ENCODE measurements at places on chromosomes 7 and 10.

- DNase-seq: no peak
Observed at GRCh38 chr7:956031-956430, 1.6 kb upstream of the ADAP1 start.

DNA sequence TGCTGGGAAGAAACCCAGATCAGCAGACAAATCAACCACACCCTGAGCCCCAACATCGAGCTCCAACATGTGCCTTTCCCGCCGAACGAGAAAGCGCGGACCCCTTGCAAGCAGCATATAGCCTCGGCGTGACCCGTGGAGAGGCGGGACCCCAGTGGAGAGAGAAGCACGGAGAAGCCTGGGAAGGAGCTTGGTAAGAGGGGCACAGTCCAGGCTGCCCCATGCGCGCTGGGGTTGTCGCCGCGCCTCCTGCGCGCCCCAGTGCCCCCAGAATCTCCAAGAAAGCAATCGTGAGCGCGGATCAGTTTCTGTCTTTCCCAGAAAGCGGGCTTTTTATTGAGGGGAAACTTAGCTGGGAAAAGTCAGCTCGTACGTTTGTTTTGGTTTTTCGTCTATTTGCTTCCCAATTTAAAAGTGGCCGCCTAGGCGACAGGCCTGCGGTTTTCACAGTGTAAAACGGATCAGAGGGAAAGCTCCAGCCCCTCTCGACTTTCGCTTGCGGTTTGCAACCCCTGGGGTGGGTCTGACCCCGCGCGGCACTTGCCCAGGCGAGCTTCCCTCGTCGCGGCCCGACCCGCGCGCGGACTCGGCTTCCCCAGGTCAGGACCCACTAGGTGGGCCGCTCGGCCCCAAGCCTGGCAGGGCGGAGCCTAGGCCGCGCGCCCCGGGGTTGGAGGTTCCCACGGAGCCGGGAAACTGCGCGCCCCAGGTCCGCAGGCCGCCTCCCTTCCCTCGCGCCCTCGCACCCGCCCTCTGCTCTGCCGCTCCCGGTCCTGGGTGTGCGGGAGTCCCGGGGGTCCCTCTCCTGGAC, 31.1 kb downstream of the SKIDA1 start:
- no peak for DNase-seq

DNA sequence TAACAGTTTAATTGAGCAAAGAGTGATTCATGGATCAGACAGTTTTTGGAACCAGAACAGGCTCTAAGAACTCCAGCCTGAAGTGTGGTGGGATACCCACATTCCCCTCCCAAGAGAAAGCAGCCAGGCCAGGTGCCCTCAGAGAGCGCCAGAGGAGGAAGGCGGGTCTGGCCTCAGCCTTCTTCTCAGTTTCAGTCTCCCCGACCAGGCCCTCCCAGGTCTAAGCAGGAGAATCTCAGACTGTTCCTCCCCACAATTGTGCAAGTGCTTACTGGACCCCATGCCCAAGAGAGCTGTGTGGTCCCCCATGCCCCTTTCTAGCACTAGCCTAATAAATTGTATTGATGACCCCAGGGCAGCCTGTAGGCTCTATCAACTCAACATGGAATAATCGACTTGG, 25.6 kb downstream of the PPIF start:
- no peak for DNase-seq

- DNase-seq: no peak
Observed at GRCh38 chr7:45609180-45609579, 35.0 kb downstream of the ADCY1 start.

GRCh38 chr10:65320236-65321026, 1605.4 kb upstream of the LRRTM3 start:
- DNase-seq: no peak

GRCh38 chr7:142001163-142001874, 5.6 kb downstream of the MGAM start:
- DNase-seq: no peak

DNA sequence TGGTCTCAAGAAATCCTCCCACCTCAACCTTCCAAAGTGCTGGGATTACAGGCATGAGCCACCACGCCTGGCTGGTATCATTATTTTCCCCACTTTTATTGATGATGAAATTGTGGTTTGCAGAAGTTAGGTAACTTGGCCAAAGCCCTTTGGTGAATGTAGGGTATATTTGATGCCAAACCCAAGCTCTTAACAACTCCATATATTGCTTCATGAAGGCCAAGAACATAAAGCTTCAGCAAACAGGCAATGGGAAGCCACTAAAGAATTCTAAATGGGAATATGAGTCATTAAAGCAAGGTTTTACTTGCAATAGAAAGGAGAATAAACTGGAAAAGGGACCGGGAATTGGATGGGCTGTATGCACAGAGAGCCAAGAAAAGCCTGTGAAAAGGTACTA, 142.7 kb downstream of the KMT2E start:
- no peak for DNase-seq

- DNase-seq: no peak
Observed at GRCh38 chr7:75711656-75712514, 26.9 kb downstream of the HIP1 start.

DNA sequence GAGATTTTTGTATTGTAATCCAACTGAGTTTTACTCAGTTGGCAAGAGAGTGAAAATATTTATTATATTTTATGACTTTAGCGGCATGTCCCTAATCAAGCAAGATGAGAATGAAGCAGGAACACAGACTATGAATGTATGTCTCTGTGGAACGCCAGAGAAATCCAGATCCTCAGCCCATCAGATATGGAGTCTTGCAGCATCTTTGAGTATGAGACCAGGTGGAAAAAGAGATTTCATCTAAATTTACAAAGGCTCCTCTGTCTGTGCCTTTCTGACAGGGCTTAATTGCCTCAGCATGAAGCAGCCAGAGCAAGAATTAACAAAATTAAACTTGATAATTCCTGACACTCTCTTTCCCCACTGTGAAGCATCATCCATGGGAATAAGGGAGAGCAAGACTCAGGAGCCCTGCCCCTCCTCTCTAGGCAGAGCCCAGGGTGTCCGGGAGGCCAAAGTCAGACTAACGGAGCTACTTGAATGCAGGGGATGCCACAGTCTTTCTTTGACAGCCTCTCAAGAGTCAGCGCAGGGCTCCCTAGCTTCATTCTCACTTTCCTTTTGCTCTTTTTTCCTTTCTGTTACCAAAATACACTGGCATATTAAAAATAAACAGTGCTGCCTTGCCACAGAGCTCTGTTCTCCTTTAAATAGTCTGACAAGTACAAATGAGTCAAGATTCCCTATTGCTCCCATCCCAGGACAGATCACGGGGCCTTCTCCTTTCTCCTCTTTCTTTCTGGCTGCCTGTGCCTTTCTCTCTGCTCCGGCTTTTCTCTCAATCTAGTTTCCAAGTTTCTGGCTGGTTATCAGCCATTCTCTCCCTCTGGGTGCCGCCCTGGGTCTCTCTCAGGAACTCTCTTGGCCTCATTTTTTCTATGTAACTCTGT, 132.2 kb upstream of the INHBA start:
- DNase-seq: no peak

DNA sequence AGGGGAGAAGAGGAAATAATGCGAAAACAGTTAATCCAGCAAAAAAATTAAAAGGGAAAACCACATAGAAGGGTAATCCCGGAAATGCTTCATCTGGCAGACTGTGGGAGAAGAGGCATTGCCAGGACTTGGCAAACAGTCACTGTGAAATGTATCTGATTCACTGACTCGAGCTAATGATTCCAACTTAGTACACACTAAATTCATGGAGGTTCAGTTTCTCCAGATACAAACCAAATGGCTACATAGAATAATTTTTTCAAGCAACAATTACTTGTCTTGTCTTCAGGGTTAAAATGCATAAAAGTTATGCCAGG, 36.4 kb downstream of the GDI2 start:
- no peak for DNase-seq

- DNase-seq: no peak
Observed at GRCh38 chr7:108415821-108416536, 40.3 kb downstream of the NRCAM start.

- no peak for DNase-seq
Observed at GRCh38 chr7:1559626-1560590, 3.9 kb upstream of the TMEM184A start.

DNA sequence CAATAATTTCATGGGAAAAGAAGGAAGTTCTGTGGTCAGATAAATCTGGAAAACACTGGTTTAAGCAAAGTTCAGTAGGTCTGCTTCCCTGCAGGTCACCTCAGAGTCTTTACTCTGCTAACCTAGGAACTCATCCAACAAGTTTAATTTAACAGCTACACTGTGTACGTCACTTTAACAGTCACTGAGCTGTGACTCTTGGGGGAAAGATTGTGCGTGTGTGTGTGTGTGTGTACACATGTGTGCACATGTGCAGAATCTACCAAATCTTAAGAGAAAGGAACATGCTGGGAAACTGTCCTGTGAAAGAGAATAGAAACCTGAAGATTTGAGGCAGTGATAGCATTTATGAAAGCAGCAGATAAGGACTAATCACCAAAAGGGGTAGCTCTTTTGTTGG, 62.6 kb downstream of the IKZF1 start:
- no peak for DNase-seq

DNA sequence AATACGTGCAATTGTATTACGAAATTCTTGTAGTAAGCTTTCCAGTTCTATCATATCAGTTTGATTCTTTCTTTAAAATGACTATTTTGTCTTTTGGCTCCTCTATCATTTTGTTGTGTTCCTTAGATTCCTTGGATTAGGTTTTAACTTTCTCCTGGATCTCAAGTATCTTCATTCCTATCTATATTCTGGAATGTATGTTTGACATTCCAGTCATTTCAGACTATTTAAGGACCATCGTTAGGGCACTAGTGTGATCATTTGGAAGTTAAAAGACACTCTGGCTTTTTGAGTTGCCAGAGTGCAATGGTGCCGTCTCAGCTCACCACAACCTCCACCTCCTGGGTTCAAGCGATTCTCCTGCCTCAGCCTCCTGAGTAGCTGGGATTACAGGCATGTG, 45.7 kb upstream of the SFTPD start:
- DNase-seq: no peak

GRCh38 chr7:132417103-132417906, 159.0 kb downstream of the PLXNA4 start:
- DNase-seq: no peak

DNA sequence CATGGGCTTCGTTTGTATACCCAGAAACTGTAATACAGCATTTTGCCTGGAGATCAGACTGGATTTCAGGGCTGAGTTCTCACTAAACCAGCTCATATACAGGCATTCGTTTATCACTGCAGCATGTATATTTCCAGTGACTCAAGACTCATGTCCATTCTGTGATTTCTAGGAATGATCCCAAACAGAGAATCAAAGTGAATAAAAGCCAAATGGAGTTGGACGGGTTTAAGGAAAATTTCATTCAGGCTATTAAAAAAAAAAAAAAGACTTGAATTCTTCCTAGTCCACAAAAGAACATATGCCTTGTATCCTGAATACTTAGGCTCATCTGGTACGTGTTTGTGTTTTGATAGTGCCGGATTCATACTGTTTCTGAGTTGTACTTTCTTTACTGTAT, 46.8 kb downstream of the TET1 start:
- no peak for DNase-seq

- no peak for DNase-seq
Observed at GRCh38 chr10:74548676-74549075, 277.7 kb upstream of the KAT6B start.

DNA sequence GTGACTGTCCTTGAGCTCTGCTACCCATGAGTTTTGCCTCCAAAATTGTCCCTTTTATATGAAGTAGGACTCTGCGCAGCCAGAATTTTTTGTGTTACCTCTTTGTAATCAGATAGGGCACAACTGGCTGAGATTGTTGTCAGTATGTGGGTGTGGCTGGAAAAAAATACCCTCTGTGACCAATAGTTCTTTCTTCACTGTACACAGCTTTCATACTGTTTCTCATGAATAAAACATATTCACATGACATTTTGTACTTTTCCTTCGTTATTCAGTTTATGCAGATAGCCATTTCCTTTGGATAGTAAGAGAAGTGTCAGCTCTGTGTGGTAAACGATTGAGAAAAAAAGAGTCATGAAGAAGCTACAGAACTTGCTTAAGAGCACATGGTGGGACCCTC, 49.6 kb upstream of the WNT8B start:
- DNase-seq: no peak

- DNase-seq: no peak
Observed at GRCh38 chr7:17071866-17072265, 190.1 kb upstream of the AGR3 start.

- DNase-seq: no peak
Observed at GRCh38 chr10:44723619-44724325, 187.4 kb upstream of the TMEM72 start.

DNA sequence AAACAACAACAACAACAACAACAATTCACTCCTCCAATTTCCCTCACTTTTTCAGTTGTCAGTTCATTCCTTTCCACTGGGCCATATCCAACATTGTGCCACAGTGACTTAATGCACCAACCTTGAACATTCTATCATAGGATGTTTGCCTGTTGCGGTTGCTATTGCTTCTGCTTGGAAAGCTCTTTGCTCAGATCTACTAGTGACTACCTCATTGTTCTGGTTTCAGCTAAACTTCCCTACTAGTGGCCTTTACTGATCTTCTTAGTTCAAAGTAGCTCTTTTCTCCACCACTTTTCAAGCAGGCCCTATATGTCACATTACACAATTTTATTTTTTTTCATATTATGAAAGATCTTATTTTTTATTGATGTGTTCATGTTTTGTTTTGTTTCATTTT, 9.8 kb upstream of the STEAP4 start:
- no peak for DNase-seq

- DNase-seq: no peak
Observed at GRCh38 chr10:75654171-75654771, 222.8 kb downstream of the LRMDA start.

DNA sequence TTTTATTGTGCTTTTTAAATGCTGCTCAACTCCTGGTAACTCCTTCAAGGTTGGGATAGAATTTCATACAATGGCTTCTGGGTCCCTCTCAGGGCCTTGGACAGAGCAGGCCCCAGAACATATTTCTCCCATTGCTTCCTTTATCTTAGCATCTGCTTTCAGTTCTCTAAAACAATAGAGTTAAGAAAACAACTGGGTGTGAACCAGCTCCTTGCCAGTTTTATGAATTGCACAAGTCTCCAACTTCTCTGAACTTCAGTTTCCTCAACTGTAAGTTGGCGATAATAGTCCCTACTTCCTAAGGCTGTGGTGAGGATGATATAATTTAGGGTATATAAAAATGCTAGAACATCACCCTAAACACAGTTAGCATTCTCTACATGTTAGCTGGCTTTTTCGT, 77.0 kb upstream of the INHBA start:
- no peak for DNase-seq

- DNase-seq: no peak
Observed at GRCh38 chr7:99020413-99020715, 123.5 kb downstream of the SMURF1 start.

- DNase-seq: no peak
Observed at GRCh38 chr7:85620936-85621685, 434.3 kb upstream of the SEMA3D start.

Measured in stimulated activated CD4-positive, alpha-beta T cell treated with anti-CD3 and anti-CD28 coated beads, Interleukin-15, amount 100 ng/mL, for 1 hour (primary cell).